ENCODE measurements at places on chromosomes 11 and 22. TPM values are rescaled to one million over a fixed set of nuclear protein-coding genes. Genes with fewer than 3 reads are reported as not detected.

Gene OR6T1
- polyA plus RNA-seq = not detected

Gene FOLH1
- not detected for polyA plus RNA-seq

Gene DBX1
- polyA plus RNA-seq = not detected

Gene SLC25A18
- 0.57 TPM for polyA plus RNA-seq

Gene IGLL1
- not detected for polyA plus RNA-seq

Gene OR52B2
- polyA plus RNA-seq = not detected

Gene ANGPTL5
- polyA plus RNA-seq = not detected

DNA sequence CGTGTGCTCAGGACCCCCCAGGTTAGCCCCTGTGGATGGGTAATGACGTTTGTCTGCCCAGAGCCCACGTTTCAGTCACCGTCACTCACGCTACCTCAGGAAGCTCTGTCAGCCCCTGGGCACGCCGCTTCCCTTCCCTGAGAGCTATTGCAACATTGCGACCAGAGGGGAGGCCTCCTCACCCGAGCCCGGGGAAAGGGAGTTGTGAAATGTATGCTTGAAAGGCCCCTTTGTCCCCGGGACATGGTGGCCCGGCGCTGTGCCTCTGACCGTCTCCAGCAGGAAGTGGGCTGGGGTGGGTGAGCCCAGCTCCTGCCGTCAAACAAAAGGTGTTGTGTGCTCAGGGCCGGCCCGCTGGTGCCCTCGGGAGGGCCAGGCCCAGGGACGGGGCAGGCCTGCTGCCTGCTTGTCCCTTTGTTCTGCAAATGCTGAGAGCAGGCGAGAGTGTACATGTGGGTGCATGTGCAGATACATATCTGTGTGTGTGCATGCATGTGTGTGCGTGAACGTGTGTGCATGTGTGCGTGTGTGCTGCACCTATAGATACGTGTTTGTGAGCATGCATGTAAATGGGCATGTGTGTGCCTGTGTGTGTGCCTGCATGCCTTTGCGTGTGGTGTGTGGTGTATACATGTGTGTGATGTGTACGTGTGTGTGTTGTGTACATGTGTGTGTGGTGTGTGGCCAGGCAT is 1125.0 kb downstream of the BRD1 start:
- peaks cover 92% of the 10 kb centered on the region for H3K4me1 ChIP-seq
- DNase-seq = peak; percentile 98
- H3K4me3 ChIP-seq = peak overlapping the region; percentile 66
- peaks cover 8% of the 10 kb centered on the region for H3K36me3 ChIP-seq
- peak overlapping the region; percentile 94 for H3K27ac ChIP-seq

GRCh38 chr22:22840780-22841179 is 46.8 kb upstream of the IGLL5 start:
- DNase-seq = no peak
- no peaks in the 10 kb centered on the region for H3K36me3 ChIP-seq
- H3K27me3 ChIP-seq = peaks cover 2% of the 10 kb centered on the region
- no peaks in the 10 kb centered on the region for H3K4me1 ChIP-seq
- H3K4me3 ChIP-seq = no peak overlapping the region
- no peak overlapping the region for H3K27ac ChIP-seq

- no peak for DNase-seq
- no peaks in the 10 kb centered on the region for H3K36me3 ChIP-seq
- no peak overlapping the region for H3K4me3 ChIP-seq
- no peaks in the 10 kb centered on the region for H3K27me3 ChIP-seq
- peak overlapping the region; percentile 99 for H3K27ac ChIP-seq
These were observed 9.4 kb downstream of the UPB1 start for GRCh38 chr22:24504540-24504939.

DNA sequence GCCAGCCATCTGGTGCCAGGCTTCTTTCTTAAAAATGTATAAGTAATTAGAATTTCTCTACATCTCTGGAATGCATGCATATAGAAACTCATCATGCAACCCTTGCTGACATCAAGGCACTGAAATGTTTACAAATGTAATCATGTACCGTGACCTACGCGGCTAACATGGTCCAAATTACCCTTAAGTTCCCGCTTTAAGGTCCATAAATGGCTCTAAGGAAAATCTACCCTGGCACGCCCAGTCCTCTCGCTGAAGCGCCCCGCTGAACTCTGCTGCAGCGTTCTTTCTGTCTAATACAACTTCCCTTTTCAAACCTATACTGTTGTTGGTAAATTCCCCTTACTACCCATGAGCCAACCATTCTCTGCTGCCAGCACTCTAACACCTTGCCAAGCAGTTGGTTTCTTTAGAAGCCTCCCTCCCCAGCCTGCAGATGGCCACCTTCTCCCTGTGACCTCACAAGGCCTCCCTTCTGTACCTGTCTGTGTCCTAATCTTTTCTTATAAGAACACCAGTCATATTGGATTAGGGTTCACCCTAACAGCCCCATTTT is 13.5 kb upstream of the HMOX1 start:
- no peaks in the 10 kb centered on the region for H3K36me3 ChIP-seq
- DNase-seq = no peak
- peaks cover 93% of the 10 kb centered on the region for H3K4me1 ChIP-seq
- no peak overlapping the region for H3K27ac ChIP-seq

DNA sequence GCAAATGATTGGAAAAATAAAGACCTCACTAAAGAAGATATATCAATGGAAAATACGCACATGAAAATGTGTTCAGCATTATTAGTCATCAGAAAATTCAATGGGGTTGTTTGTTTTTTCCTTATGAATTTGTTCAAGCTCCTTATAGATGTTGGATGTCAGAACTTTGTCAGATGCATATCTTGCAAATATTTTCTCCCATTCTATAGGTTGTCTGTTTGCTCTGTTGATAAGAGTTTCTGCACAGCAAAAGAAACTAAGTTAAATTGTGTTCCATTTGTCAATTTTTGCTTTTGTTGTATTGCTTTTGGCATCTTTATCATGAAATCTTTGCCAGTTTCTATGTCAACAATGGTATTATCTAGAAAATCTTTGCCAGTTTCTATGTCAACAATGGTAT is 633.9 kb upstream of the CHORDC1 start:
- no peak for DNase-seq
- H3K27me3 ChIP-seq = no peaks in the 10 kb centered on the region
- no peaks in the 10 kb centered on the region for H3K36me3 ChIP-seq

GRCh38 chr11:22800482-22800881 is 29.1 kb downstream of the SVIP start:
- DNase-seq = no peak
- H3K27me3 ChIP-seq = no peaks in the 10 kb centered on the region
- H3K36me3 ChIP-seq = no peaks in the 10 kb centered on the region
- peaks cover 10% of the 10 kb centered on the region for H3K4me1 ChIP-seq

DNA sequence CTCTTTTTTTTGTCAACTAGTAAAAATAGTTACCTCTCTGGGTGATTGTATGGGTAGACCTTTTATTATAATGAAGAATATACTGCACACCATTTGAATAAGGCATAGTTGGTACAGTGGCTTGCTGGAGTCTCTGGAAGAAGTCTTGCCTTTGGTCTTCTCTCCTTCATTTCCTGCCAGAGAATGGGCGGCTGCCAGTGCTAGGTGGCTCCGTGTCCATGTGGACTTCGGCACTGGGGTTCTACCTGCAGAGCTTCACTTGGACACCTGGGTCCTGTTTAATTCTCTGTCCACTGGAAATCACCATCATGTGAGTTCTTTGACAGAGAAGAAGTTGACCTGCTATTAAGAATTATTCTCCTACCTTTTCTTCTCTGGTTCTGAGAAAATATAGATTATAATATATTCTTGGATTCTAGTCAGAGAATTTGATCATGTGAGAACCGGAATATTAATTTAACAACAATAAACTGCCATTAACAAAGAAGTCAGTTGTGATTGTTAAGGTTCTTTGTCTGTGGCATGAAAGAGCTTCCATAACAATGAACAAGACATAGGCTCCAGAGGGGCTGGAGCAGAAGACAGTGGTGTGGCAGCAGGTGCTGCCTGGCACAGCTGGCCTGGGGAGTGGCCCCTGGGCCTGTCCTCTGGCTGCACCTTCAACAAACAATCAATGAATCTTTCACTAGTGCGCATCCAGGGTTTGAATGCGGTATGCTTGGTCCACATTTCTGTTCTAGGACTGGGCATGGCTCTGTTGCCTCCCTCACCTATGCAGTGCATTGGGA is 77.5 kb downstream of the PPFIBP2 start:
- H3K4me1 ChIP-seq = peaks cover 12% of the 10 kb centered on the region
- peaks cover 8% of the 10 kb centered on the region for H3K36me3 ChIP-seq
- no peak overlapping the region for H3K4me3 ChIP-seq
- DNase-seq = no peak
- no peak overlapping the region for H3K27ac ChIP-seq

DNA sequence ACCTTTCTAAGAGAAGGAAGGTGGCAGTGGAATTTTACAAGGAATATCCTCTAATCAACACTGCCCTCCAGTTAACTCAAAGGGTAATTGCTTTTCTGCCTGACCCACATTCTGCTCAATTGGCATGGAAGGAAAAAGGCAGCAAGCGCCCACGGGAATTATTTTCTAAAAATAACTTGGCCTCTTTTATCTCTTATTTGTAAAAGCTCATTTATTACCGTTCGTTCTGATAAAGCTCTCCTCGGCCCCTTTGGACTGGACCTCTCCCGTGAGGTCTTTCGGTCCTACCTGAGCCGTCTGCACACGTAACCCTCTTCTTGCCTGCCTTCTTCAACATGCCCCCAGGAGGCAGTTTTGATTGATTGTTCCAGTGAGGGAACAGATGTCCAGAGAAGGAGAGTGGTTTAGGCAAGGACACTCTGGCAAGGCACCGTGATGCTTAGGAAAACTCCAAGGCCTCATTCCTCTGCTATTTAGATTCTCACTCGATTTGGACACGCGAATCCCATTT is 53.2 kb upstream of the CRTAM start:
- no peak overlapping the region for H3K4me3 ChIP-seq
- no peaks in the 10 kb centered on the region for H3K27me3 ChIP-seq
- H3K27ac ChIP-seq = no peak overlapping the region

DNA sequence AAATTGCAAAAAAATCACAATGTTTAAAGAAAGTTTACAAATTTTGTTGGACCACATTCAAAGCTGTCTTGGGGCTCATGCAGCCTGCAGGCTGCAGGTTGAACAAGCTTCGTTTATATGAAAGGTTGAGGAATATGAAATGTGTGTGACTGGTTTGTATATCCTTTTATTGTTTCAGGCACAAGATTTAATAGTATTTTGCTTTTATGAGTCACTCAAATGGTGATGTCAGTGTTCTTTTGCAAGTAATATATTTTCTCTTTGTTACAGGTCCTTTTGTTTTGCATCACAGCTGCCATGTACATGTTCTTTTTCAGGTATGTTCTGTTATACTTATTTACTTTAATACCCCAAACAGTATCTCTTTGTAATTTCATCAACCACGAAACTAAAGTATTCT is 198.6 kb downstream of the TMEM135 start:
- H3K27ac ChIP-seq = no peak overlapping the region
- no peaks in the 10 kb centered on the region for H3K27me3 ChIP-seq
- DNase-seq = no peak
- H3K4me1 ChIP-seq = peaks cover 8% of the 10 kb centered on the region
- H3K36me3 ChIP-seq = peaks cover 24% of the 10 kb centered on the region
- no peak overlapping the region for H3K4me3 ChIP-seq

DNA sequence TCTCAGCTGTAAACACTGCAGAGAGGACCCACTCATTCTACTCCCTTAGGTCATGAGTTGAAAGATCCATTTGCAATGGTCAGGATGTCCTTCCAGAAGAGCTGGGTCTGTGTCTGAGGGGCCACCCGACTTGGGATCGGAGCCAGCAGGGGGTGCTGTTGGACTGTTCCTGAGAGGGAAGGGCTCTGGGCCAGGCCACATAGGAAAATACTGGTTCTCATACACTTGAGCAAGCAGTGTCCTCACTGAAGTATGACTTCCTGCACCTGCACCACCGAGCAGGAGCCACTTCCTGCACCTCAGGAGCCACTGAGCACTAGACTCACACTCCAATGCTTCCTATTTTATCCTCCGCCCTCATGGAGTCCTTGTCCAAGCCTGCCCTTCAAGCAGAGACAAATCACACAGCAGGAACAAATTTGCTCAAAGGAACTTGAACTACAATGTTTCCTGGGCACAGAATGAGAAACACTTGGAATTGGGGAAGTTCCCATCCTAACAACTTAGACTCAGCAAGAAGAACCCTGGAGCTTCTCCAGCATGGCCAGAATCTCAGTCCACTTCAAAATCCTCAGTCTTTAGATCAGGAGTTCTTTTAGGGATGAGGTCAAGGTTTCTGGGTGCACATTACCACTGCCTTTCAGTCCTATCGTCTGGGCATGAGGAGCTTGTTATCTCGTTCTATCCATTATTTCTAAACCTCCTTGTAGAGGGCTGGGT is 36.6 kb upstream of the VPREB1 start:
- no peaks in the 10 kb centered on the region for H3K4me1 ChIP-seq
- peak; percentile 53 for DNase-seq
- H3K27ac ChIP-seq = no peak overlapping the region
- H3K27me3 ChIP-seq = no peaks in the 10 kb centered on the region
- no peaks in the 10 kb centered on the region for H3K36me3 ChIP-seq
